CD4-positive, alpha-beta T cell treated with Interleukin-17A for 1 hour (primary cell): ENCODE measurements at places on chromosomes 5 and 9.
A peak's percentile ranks its signal among the peaks of the same experiment; 100 is the strongest.

DNA sequence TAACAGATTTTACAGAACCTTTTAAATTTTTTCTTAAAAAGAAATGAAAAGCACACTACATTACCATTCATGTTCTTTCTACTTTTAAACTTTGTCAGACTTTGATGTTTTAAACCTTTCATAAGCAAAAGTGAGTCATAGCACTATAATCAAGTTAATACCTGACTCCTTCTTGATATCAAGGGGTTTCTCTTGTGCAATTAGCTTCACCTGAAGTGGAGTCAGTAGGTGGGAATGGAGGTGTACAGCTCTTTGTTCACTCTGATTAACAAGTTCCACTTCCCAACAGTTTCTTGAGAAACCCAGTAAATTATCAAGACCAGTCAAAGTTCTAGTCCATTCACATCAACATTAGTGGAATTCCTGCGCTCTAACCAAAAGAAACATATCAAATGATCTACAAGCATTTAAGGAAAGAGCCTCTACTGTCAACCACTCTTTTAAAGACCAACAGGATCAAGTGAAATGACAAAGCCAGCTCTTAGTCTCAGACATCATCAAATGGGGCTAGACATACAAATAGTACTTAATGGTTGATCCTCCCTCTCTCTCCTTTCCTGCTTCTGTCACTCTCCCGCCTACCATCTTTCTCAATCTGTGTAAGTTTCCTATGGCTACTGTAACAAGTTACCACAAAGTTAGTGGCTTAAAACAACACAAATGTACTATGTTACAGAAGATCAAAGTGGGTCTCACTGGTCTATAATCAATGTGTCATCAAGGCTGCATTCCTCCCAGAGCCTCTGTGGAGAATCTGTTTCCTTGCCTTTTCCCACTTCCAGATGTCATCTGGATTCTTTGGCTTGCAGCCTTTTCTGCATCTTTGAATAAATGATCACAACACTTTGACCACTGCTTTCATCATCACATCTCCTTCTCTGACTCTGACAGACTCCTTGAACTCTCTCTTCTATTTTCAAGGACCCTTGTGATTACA is 68.0 kb downstream of the HINT1 start:
- DNase-seq: no peak

DNA sequence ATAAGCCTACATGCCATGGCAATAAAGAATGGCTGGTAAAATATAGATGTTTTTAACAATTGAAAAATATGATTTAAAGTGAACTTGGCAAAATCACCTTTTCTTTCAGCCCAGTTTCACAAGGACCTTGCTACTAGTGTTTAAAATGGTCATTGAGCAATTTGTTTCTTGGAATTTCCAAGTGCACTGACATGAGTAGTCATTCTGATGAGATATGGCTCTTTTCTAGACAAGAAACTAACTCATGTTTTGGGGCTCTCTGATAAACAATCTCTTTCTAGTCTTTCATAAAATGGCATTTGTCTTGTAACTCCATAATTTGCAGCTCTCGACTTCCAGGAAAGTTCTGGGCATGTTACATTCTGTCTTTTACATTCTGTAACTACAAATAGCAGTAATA is 176.8 kb downstream of the NR2F1-AS1 start:
- DNase-seq: no peak

DNA sequence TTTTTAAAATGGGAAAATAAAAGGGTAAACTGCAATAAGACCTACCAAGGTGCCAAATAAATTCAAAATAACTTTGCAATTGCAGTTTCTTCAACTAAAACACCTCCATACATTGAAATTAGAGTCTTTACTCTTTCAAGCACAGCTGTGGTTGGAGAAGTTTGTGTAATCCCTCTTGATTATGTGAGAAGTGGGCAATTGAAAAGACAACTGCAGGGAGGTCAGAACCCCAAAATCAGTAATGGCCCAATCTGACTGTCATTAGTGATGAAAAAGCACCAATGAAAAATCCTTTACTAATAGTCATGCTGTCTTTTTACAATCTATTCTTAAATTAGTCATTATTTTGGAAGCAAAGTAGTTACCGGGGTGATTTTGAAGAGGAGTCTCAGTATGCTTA is 116.7 kb upstream of the RGMB start:
- DNase-seq: no peak

- DNase-seq: no peak
These were observed 16.4 kb upstream of the PRDM9 start for GRCh38 chr5:23490993-23491392.

DNA sequence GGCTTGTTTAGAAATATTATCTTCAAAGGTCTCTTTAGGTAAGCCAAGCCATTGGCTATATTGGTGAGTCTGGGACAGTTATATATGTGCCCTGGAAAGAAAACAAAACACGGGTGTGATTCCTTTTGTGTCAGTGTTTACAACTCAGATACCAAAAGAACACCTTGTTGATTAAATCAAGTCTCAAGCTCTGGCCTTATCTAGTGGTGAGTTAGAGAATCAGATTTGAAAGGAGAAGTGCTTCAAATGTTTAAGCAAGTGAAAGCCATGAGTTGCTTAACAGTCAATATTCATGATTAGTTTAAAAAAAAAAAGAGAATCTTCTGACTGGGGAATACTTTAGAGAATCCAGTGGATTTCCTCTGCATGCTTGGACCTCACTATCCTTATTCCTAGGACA is 68.3 kb downstream of the IQGAP2 start:
- DNase-seq: peak; percentile 11

- DNase-seq: no peak
These were observed 1.0 kb downstream of the RABL6 start for GRCh38 chr9:136808806-136809158.

DNA sequence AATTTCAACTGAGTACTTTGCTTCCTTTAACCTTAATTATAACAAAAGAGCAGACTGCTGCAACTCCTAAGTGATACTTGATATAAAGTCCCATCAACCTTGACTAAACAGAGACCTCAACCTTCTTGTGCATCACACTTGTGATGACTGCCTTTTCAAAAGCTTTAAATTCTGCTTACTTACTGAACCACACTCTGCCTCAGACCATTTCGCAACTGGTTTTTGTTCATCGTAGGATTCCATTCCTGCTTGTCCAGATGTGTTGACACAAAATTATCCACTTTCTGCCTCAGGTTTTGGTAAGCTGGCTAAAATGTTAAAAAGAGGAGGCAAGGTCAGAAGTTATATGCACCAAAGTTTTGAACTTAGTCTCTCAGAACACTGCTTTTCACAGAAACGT is 3.5 kb downstream of the BOD1 start:
- no peak for DNase-seq

GRCh38 chr5:95631255-95631958 is 11.5 kb downstream of the GPR150 start:
- DNase-seq: no peak

DNA sequence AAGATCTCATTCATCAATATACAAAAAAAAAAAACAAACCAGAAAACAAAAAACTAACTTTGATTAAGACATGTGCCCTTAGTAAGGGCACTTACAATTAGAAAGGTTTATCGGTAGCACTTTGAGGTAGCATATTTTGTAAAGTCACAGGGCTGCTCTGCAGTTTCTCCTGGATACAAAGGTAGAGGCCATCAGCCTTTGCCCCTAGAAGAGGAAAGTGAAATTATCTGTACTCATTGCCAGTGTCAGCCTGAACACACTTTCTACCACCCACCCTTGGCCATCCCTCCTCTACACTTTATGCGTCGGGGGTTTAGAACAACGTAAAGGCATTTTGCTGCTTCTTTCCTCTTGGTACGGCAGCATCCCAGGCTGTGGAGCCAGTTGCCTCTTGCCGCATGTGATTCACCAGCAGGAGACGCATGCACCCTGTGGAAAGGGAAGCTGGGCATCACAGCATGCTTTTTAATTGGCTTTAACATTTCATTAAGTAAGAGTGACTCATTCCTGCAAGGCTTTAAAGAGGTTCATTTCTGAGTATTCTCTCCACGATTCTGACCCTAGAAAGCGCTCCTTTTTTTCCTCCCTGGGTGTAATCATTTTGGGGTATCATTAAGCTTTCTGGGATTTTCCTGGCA is 84.6 kb downstream of the CEMIP2 start:
- DNase-seq: peak; percentile 14

DNA sequence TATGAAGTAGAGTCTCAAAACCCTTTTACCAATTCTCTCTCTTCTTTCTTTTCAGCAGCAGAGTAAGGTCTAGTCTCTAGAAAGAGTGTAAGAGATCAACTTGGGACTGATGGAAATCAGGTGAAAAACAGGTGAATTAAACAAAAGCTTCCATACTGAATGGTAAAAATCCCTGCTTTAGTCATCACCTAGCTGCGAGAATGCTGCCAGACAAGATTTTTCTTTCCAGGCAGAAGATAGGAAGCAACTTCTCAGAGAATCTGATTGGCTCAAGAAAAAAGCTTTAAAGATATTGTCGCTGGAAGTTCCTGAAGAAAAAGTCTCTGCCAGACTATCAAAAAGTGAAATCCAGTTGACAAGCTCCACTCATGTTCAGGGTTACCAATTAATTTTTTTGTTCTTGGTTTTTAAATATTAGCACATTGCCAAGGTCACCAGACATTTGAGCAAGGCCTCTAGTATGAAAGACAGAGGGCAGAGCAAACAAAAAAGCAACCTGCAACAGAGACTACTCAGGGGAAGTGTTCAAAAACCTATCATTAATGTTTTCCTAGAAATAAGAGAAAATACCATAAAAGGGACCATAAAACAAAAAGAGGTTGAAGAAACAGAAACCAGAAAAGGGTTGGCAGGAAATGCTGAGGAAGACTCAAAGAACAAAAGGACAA is 9.3 kb downstream of the CDO1 start:
- DNase-seq: no peak

DNA sequence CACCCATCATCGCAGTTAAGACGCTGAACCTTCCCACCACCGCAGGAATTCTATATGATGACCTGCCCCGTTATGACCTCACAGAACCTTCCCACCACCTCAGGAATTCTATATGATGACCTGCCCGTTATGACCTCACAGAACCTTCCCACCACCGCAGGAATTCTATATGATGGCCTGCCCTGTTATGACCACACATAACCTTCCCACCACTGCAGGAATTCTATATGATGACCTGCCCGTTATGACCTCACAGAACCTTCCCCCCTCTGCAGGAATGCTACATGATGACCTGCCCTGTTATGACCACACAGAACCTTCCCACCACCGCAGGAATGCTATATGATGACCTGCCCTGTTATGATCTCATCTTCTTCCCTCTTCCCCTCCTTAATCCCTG is 64.3 kb downstream of the IRX1 start:
- no peak for DNase-seq

- DNase-seq: no peak
These were observed 18.1 kb downstream of the C9orf50 start for GRCh38 chr9:129602598-129603415.

GRCh38 chr5:76081811-76082771 is 1.1 kb upstream of the SV2C start:
- no peak for DNase-seq
